ENCODE measurements at places on chromosomes 5 and 9.
A peak's percentile ranks its signal among the peaks of the same experiment; 100 is the strongest.

GRCh38 chr5:165781738-165782137, 2276.3 kb downstream of the MAT2B start:
- no peak for DNase-seq

DNA sequence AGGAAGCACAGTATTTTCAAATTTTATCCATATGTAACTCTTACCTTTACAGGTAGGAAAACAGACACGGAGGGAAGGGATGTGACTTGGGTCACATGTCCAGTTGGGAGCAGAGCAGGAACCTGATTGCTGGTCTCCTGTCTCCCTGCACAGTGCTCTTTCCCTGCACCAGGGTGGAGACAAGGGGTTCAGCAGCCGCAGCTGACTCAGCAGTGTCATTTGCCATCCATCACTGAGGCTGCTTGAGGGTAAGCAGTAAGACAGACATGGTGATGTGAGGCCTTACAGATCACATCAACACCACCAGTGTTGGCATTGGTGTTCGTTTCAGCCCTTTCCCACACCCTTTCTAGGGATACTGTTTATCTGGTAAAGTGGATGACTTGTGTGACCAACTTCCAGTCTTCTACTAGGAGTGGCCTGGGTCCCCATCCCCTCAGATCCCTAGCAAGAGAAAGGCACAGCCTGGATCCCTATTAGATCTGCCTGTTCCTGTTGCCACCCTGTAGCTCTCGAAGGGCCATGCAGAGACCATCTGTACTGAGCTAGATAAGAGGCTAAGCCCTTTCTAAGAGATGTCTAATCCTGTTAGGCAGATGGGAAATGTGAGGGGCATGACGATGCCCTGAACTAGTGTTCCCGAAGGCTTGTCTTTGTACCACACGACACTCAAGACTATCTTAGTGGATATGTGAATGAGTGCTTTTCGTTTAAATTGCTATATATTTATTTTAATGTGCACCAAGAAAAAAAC, 29.1 kb downstream of the FRMPD1 start:
- DNase-seq, result no peak

DNA sequence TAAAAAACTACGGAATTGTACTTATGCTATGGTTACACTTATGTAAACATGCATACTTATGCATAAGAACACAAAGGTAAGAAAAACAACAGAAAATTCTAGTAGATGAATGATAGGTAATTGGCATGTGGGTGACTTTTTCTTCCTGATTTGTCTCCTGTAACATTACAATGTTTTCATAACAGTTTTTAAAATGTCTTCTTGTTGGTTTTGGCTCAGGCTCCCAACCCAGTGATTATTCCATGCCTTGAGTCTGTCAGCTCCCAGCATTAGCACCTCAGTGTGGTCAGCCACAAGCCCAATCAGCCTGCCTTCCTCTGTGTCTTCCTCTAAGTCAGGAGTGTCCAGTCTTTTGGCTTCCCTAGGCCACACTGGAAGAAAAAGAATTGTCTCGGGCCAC, 7.9 kb upstream of the FOXE1 start:
- no peak for DNase-seq

DNA sequence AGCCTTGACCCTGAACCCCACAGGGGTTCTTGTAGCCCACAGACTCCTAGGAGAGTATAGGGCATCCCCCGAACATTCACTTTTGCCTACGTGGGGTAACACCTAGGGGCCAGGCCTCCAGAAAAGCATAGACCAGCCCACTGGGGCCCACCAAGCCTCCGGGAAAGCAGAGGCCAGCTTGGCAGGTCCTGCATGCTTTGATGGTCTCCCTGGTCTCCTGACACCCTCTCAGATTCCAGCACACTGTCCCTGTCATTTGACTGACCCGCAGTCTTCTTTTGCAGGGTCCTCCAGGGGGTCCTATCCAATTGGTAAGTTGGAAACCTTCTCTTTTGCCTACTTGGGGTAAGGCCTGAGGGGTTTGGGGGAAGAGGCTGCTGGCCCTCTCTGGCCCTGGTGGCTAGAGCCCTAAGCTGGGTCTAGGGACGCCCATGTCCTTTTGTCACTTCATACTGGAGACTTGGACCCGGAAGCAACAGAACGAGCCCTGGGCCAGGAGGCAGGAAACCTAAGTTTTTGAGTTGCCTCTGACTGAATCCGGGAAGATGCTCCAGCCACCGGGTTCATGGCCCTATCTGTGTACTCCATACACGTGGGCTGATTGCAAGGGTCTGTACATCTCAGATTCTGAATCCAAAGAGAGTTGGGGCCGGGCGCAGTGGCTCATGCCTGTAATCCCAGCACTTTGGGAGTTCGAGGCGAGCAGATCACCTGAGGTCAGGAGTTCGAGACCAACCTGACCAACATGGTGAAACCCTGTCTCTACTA, 20.9 kb upstream of the ORM1 start:
- DNase-seq, result no peak

GRCh38 chr9:112094948-112095681, 80.0 kb downstream of the SUSD1 start:
- DNase-seq, result peak; percentile 17

DNA sequence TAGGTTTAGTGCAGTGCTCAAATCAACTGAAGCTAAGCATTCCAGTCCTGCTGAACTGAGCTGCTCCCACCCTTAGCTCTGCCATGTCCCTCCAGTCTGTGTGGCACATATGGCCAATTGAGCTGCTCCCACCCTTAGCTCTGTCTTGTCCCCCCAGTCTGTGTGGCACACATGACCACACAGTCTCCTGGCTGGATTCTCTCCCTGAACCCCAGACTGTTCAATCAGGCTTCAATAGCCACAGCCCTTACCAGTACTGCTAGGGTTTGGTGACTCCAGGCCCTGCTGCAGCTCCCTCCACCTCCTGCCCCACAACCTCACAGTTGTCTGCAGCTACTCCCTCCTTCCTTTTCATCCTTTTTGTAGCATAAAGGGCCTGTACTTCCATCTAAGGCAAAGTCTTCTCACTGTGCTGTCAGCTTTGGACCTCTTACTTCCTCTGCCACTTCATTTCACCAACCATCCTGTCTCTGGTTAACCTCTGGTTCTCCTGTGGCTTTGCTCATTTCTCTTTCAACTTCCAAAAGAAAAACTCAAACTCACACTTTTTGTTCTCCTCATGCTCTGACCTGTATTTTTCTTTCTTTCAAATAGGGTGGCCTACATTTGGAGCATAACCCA, 50.8 kb downstream of the ADAMTS12 start:
- no peak for DNase-seq

DNA sequence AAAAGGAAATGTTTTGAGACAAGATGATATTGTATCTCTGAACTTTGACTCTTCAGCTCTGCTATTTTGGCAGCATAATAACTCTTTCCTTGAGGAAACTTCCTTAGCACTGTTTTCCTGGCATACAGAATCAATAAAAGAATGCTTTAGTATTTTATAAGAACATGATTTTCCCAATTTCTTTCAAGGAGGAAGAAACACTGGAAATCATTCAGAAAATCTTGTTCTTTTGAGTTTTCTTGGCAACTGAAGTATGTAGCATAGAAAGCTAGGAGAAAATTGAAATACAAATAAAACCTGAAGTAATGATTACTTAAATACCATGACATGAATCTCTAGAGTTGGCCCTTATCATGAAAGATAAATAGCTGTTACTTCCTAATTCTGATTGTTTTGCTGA, 461.4 kb upstream of the ZNF608 start:
- no peak for DNase-seq

- DNase-seq, result no peak
These were observed 49.7 kb downstream of the NKD2 start for GRCh38 chr5:1058083-1058945.
